ENCODE measurements at places on chromosomes 2 and 18.

- peak; percentile 82 for DNase-seq
Observed at GRCh38 chr2:160372585-160372984, 121.0 kb downstream of the RBMS1 start.

GRCh38 chr2:120241684-120242083 is 11.0 kb upstream of the RALB start:
- no peak for DNase-seq

DNA sequence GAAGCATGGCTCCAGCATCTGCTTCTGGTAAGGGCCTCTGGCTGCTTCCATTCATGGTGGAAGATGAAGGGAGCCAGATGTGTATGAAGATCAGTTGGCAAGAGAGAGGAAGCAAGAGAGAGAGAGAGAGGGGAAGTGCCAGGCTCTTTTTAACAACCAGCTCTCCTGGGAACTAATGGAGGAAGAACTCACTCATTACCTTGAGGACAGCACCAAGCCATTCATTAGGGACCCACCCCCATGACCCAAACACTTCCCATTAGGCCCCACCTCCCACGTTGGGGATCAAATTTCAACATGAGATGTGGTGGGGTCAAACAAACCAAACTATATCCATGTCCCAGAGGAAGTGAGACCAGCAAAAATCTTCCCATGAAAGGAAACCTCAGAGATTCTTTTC is 124.8 kb upstream of the SIX2 start:
- no peak for DNase-seq

DNA sequence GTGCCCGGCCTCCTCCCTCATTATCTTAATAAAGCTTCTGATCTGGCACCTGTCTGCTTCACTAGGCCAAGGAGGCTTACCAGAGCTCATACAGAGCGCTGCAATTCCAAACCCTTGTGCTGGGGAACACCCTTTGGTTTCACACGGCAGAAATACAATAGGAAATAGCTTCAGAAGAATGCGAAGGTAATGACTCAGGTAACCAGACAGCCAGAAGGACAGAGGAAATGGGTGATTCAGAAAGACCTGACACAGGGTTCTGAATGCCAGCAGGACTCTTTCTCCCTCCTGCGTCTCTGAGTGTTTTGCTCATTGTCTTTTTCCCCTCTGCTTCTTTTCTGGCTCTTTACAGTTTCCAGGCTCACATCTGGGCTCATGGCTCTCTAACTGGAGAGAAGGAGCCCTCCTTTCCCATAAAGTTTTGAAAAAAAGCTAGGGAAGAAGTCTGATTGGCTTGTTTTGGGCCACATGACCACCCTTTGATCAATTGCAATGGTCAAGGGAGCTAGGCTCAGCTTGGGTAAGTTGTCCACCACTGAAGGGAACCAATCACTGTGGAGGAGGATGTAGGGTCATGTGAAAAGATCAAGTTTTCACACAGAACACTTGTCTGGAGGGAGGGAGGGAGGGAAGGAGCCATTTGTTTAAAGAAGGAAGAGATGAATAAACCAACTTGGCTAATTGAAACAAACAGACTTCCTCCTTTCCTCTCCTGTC is 90.5 kb upstream of the UPP2 start:
- DNase-seq = no peak

- DNase-seq = peak; percentile 45
Observed at GRCh38 chr2:98444436-98445176, at the start of gene INPP4A. TSS of gene INPP4A (plus strand) at chr2:98444858. CDS start at chr2:98520049, 75,191 bp downstream.

DNA sequence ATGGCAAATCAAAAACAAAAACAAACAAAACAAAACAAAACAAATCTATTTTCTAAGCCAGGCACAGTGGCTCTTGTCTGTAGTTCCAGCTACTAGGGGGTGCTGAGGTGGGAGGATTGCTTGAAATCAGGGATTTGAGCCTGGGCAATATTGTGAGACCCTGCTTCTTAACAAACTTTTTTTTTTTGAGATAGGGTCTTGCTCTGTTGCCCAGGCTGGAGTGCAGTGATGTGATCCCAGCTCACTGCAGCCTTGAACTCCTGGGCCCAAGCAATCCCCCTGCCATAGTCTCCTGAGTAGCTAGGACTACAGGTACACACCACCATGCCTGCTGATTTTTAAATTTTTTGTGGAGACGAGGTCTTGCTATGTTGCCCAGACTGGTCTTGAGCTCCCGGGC is 6.2 kb downstream of the HPCAL1 start:
- no peak for DNase-seq

Measured in fibroblast of the aortic adventitia (primary cell).